ENCODE measurements at places on chromosomes 16 and 17. TPM values are rescaled to one million over a fixed set of nuclear protein-coding genes. Genes with fewer than 3 reads are reported as not detected.

Gene RUNDC3A
- 2.6 TPM for total RNA-seq

Gene SPATA32
- total RNA-seq, result 1.0 TPM

Gene NEUROD2
- not detected for total RNA-seq

Gene KRTAP17-1
- not detected for total RNA-seq

Gene PLCD3
- 5.4 TPM for total RNA-seq

Gene ITGAX
- total RNA-seq, result 8.6 TPM

Gene TIGD7
- total RNA-seq, result 2.6 TPM

Gene AATF
- total RNA-seq, result 16.5 TPM

Gene KRTAP4-3
- not detected for total RNA-seq

Gene HOXB9
- total RNA-seq, result not detected

Gene CDRT15
- not detected for total RNA-seq

Gene SOST
- total RNA-seq, result not detected

Gene CIBAR2
- total RNA-seq, result not detected

Gene SDR42E2
- total RNA-seq, result not detected

Gene TPSG1
- total RNA-seq, result not detected

Gene GPR179
- under 0.01 TPM for total RNA-seq

Gene NPIPA3
- total RNA-seq, result not detected

Gene CA7
- not detected for total RNA-seq

Gene ST6GALNAC2
- 6.9 TPM for total RNA-seq

Gene UTS2R
- not detected for total RNA-seq

Gene HSPB9
- 1.8 TPM for total RNA-seq

Gene KRT20
- total RNA-seq, result not detected

Gene ZFP3
- total RNA-seq, result 5.3 TPM

Gene OR1A2
- total RNA-seq, result not detected

Gene KRT17
- 4.4 TPM for total RNA-seq

Gene AKAP1
- 48.5 TPM for total RNA-seq

Gene KRT39
- total RNA-seq, result not detected

Gene HIGD1B
- not detected for total RNA-seq

Gene VASN
- total RNA-seq, result 14.3 TPM

Gene KRT32
- not detected for total RNA-seq

Gene NKD1
- total RNA-seq, result 4.9 TPM

Gene LRRC37A
- total RNA-seq, result 0.99 TPM

Gene B9D1
- 53.4 TPM for total RNA-seq

Gene DUSP3
- 54.1 TPM for total RNA-seq

Gene DPEP3
- total RNA-seq, result not detected

Gene CDH16
- not detected for total RNA-seq

Gene ZSCAN10
- total RNA-seq, result not detected

Gene SP6
- total RNA-seq, result 0.26 TPM

Gene CCL14
- 6.0 TPM for total RNA-seq

Gene NARF
- 85.4 TPM for total RNA-seq

Gene KRTAP2-2
- not detected for total RNA-seq

Gene NDRG4
- 6.0 TPM for total RNA-seq

Gene YBX2
- total RNA-seq, result 1.3 TPM

Gene C16orf74
- total RNA-seq, result 1.0 TPM

Measured in body of pancreas (tissue), 4 donors.